ENCODE measurements at places on chromosomes 7 and 10.

DNA sequence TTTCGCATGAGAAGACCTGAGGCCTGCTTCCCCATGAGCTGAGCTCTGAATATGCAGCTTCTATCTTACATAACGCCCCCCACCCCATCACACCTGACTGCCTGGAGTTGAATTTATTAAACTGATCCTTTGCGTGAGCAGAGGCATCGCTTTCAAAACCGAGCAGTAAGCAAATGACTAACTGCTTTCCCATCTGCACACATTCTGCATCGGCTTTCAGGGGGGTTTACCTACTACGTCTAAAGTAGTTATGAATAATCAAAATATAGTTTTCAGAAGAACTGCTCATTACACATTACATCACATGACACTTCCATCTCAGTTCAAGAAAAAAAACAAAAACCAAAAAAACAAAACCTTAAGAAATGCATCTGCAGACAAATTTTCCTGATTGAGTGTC is 54.7 kb upstream of the EGR2 start:
- DNase-seq = no peak

DNA sequence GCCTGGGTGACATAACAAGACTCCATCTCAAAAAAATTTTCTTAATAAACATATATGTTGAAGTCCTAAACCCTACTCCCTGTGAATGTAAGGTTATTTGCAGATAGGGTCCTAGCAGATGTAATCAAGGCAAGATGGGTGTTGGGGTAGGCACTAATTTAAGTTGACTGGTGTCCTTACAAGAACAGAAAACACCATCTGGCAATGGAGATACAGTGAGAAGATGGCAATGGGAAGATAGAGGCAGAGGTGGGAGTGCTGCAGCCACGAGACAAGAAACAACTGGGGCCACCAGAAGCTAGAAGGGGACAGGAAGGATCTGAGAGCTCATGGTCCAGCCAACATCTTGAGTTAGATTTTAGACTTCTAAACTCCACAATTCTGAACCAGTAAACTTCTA is 606.4 kb downstream of the CNTNAP2 start:
- DNase-seq = no peak

DNA sequence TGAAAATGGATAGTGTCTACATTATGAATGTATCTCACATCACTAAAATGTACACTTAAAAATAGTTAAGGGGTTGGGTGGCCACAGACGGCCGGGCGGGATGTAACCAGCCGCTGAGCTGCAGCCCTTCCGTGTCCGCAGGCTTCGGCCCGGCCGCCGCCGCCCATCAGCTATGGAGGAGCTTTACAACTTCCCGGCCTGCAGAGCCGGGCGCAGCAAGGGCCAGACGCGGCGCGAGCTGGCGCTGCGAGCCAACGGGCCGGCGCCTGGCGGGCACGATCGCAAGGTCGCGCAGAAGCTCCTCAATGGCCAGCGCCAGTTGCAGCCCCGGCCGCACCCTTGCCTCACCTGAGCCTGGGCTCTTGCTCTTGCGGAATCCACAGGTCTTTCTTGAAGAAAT is 69.1 kb downstream of the KMT2C start:
- DNase-seq = peak; percentile 22

GRCh38 chr7:158494162-158494586 is 93.4 kb downstream of the PTPRN2 start:
- no peak for DNase-seq

DNA sequence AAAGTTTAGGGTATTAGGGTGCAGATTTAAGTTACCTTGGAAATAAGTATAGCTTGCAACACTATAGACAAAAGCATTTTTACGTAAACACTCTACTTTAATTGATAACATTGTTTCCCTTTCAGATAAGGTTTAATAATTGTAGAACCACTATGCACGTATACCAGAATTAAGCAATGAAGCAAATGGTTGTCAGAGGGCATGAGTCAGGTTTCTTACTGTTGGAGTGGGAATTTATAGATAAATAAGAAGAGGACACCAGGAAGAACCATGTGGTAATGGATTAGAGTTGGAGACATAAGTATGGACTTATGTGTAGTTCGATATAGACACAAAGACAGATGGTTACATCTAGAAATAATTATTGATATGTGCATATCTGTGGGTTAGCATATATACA is 355.6 kb downstream of the ETV1 start:
- DNase-seq = no peak

- peak; percentile 87 for DNase-seq
Observed at GRCh38 chr10:88386821-88387773, 196.0 kb downstream of the RNLS start.

GRCh38 chr10:110609605-110610004 is 34.5 kb upstream of the RBM20 start:
- no peak for DNase-seq

DNA sequence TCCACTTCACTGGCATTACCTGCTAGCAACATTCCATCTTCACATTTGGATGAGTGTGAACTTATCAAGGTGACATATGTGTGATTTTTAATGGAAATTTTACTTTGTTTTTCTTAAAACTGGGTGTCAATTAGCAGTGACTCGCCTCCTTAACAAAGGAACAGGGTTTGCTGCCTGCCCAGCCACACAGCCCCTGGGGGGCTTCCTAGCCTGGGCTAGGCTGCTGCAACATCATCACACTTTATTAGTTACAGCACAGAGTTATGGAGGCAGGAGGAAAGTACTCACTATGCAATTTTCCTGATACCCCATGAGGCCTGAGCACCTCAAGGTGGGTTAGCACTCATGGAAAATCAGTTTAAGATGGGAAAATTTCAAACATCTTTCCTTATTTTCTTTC is 861.3 kb downstream of the NRG3 start:
- no peak for DNase-seq

GRCh38 chr7:157625973-157626742 is 289.4 kb downstream of the DNAJB6 start:
- no peak for DNase-seq

DNA sequence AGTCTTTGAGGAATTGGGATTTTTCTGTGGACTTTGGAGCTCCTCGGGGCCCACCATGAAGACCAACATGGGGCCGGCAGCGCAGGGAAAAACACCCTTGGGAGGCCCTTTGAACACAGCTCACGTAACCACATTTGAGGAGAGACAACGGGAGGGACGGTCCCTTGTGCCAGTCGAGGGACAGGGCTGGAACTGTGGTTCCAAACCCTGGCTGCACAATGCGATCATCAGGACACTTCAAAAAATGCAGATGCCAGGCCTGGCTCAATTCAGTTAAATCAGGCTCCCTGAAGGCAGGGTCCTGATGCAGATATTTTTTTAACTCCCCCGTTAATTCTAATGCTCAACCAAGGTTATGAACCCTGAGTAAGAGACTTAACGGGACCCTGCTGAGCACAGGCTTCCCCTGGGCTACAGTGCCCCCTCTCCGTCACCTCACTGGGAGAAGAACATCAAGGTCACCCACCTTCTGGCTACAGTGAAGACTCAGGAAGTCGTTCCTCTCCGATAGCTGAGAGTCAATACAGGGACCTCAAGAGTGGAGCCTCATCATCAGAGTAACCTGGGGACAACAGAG is 30.4 kb downstream of the LYZL1 start:
- DNase-seq = no peak

GRCh38 chr10:36634916-36635315 is 490.5 kb upstream of the ANKRD30A start:
- no peak for DNase-seq

GRCh38 chr10:6133331-6134098 is 44.7 kb downstream of the RBM17 start:
- no peak for DNase-seq

- peak; percentile 59 for DNase-seq
Observed at GRCh38 chr7:106057962-106058927, 53.9 kb downstream of the SYPL1 start.

DNA sequence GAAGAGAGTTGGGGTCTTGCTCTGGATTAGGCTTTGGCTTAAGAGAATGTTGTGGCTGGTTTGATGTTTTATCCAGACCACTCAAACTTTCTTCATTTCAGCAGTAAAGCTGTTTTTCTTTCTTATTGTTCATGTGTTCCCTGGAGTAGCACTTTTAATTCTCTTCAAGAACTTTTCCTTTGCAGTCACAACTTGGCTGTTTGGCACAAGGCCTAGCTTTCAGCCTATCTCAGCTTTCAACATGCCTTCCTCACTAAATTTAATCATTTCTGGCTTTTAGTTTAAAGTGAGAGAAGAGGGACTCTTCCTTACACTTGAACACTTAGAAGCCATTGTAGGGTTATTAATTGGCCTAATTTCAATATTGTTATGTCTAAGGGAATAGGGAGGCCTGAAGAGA is 18.1 kb downstream of the CCDC126 start:
- peak; percentile 14 for DNase-seq

- no peak for DNase-seq
Observed at GRCh38 chr7:20354610-20355528, 24.2 kb downstream of the ITGB8 start.

- no peak for DNase-seq
Observed at GRCh38 chr7:68245688-68246087, 1249.1 kb downstream of the TYW1 start.

GRCh38 chr10:85967594-85967993 is 399.0 kb downstream of the GRID1 start:
- no peak for DNase-seq

- no peak for DNase-seq
Observed at GRCh38 chr7:152865461-152865860, 105.9 kb downstream of the ACTR3B start.

DNA sequence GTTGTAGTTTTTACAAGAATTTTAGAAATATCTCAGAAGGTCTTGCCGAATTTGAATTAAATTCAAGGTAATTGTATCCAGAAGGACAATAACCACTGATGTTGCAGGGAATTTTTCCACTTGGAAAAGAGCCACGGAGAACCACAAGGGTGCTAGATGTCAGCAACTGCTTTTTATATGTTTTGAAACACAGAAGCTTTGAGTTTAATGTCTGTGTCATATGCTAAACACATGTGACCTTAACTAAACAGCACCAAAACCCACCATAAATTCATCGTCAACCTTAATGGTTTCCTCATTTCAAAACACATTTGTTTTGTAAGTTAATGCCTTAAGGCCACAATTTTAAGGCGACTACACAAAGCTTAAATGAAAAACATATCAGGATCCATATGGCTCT is 106.9 kb downstream of the COL28A1 start:
- no peak for DNase-seq

DNA sequence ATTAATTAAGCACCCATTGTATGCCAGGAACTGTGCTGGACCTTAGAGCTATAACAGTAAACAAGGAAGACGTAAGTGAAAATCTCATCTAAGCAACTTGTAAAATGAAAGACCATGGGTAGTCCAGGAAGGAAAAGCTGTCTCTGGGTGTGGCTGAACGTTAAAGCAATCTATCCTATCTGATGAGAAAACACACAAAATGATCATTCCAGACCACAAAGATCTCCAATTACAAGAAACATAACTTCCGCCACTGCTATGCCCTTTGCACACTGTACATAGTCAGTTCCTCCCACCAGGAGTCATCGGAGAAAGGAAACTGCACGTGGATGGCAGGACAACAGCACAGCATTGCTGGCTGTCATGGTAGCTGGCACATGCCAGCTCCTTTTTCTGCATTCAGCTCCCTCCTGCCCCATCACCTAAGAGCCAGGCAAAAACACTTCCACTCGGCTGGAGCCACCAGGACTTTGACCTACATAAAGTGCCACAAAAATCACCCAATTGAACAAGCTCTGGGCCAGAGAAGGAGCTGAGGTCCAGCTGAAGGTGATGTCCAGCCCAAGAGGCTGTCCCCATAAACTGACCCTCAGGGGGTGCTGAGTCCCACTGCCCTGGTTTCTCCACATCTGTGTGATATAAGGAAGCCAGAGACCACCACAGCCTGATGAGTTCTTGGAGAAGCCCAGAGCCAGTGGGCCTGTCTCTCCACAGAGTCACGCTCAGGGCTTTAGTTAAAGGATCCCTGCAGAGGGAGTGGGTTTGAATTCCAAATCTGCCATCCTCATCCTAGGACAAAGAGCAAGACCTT is 56.4 kb downstream of the STEAP1B start:
- no peak for DNase-seq

- DNase-seq = peak; percentile 19
Observed at GRCh38 chr10:119441151-119441821, 101.2 kb downstream of the RGS10 start.

GRCh38 chr7:93055543-93056107 is 62.2 kb downstream of the SAMD9 start:
- DNase-seq = peak; percentile 34

DNA sequence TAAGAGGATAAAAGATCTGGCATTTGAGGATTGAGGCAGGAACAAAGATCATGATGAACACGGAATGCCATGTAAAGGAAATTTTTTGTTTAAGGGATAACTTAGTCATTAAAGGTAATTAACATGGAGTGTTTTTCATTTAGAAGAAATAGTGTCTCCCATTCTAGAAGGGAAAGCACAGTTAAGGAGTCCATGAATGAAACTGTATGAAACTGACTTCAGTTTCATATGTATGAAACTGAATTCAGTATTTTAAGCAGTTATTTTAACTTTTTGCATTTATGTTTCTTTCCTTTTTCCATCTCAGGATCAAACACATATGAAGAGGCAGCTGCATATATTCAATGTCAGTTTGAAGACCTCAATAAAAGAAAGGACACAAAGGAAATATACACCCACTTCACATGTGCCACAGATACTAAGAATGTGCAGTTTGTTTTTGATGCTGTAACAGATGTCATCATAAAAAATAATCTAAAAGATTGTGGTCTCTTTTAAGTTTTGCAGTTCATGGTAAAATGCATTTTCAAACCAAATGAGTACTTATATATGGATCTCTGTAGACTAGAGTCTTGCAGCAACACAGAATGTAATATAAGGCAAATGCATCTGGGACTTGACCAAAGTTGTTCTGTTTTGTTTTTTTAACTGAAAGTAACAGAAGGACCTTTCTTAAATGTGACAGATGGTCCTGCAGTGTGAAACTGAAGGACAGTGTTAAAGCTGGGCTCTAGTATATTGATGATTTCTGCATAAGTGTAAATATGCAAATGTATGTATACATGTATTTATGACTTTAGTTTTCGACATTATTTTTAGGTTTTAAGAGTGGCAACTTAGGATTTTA is 82.6 kb downstream of the GNAI1 start:
- peak; percentile 28 for DNase-seq

DNA sequence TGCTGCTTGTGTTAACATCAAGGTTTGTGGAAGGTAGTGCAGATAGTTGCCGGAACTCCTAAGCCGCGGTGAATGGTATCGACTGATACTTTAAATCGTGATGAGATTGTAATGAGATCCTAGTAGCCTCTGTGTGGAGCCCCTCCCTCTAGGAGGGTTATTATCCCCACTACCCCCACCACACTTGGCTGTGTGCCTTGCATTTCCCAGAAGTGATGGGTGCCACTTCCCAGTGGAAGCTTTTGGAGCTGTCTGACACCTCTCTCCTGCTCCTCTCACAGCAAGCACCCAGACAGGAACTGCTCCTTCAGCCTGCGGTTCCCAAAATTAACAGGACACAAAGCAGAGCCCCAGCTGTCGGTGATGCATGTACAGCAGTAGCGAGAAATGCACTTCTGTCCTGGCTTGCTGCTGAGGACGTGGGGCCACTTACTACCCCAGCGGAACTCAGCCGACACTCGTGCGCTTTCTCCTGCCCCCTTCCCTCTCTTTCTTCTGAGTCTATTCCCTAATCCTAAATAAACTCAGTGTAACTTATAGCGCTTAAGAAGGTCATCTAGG is 52.5 kb downstream of the PRKAG2 start:
- DNase-seq = peak; percentile 20

All from umbilical cord (tissue), 2 donors.